ENCODE measurements at places on chromosomes 6 and 20. TPM values are rescaled to one million over a fixed set of nuclear protein-coding genes. Genes with fewer than 3 reads are reported as not detected.

The TBXT gene
- total RNA-seq = not detected

The LY6G6D gene
- total RNA-seq = not detected

The PXT1 gene
- 0.31 TPM for total RNA-seq

The SSTR4 gene
- total RNA-seq = not detected

The BPIFB1 gene
- total RNA-seq = not detected
